Ascending aorta (tissue), 2 donors: ENCODE measurements at places on chromosomes 5 and 9.

DNA sequence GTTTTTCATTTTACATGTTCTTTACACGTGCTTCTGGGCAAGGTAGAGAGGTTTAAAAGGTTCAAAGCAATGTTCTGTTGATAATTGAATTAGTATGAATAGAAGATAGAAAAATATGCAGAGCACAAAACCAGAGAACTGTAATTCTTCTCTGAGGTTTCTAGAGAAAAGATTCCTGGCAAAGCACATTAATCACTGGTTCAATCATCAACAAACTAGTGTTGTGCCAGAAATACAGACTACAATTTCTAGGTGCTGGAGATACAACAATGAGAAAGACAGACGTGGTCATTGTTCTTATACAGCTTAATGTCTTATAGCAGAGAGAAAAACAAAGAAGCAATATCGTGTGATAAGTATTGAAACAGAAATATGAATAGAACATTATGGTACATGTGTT lies 25.5 kb downstream of the MEGF9 start:
- no peaks in the 10 kb centered on the region for H3K36me3 ChIP-seq
- no peaks in the 10 kb centered on the region for H3K27me3 ChIP-seq
- no peak overlapping the region for H3K27ac ChIP-seq
- H3K4me1 ChIP-seq, result no peaks in the 10 kb centered on the region
- no peak overlapping the region for H3K4me3 ChIP-seq

- peak; percentile 91 for DNase-seq
- peaks cover 39% of the 10 kb centered on the region for H3K4me1 ChIP-seq
- no peaks in the 10 kb centered on the region for H3K27me3 ChIP-seq
- H3K27ac ChIP-seq, result peak overlapping the region; percentile 94
- peaks cover 10% of the 10 kb centered on the region for H3K36me3 ChIP-seq
These were observed 74.9 kb upstream of the NIPAL4 start for GRCh38 chr5:157384971-157385709.

- no peak overlapping the region for H3K4me3 ChIP-seq
- H3K36me3 ChIP-seq, result no peaks in the 10 kb centered on the region
- H3K27ac ChIP-seq, result no peak overlapping the region
These were observed 694.5 kb downstream of the CDH9 start for GRCh38 chr5:26343801-26344325.

DNA sequence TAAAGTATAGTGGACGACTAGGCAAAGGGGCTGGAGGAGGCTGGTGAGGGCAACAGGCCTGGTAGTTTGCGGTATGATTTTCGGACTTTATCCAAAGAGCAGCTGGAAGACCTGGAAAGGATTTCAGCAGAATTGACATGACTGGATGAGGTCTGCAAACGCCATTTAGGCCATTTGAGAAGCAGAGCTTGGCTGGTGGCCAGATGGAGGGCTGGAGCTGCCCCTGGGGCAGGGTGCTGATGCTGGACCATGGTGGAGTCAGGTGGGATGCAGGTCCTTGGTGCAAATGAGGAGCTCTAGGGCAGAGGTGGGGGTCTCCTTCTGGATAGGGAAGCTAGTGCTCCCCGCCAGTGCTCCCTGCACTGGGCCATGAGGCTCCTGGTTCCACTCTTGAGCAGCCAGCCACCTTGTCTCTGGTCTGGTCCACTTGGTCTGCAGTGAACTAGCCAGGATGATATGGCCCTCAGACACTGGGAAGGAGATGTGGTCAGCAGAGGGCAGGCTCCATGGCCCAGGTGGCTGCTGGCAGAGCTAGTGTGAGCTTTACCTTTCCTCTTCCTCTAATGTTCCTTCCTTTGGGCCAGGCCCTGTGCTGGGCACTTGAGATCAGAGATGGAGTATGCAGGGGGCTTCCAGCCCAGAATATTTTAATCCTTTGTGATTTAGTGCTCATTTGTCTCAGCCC lies 31.4 kb downstream of the COL27A1 start:
- no peak for DNase-seq
- no peak overlapping the region for H3K27ac ChIP-seq
- H3K4me1 ChIP-seq, result peaks cover 5% of the 10 kb centered on the region
- no peaks in the 10 kb centered on the region for H3K27me3 ChIP-seq
- no peak overlapping the region for H3K4me3 ChIP-seq

- no peak overlapping the region for H3K27ac ChIP-seq
- H3K27me3 ChIP-seq, result no peaks in the 10 kb centered on the region
- DNase-seq, result no peak
- no peaks in the 10 kb centered on the region for H3K36me3 ChIP-seq
- no peak overlapping the region for H3K4me3 ChIP-seq
These were observed 243.1 kb upstream of the PANK3 start for GRCh38 chr5:168822248-168822744.

- H3K27me3 ChIP-seq, result no peaks in the 10 kb centered on the region
- no peak overlapping the region for H3K4me3 ChIP-seq
- no peaks in the 10 kb centered on the region for H3K36me3 ChIP-seq
These were observed 293.6 kb downstream of the FER start for GRCh38 chr5:109041317-109041716.

DNA sequence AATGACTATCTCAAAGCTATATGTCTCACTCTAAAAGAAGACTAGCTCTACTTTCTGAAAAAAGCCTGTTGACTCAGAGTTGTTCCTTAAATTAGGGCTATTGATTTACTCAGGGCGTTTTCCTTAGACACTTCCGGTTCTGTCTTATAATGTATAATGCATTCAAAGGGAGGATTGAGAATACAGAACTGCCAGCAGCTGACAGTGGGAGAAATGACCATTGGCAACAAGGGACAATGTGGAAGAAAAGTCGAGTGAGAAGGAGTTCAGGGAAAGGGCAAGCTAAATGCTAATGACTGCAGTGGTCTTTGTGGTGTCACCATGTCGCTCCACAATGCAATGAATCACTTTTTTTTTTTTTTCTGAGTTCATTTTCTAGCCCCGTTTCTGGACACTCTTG lies 65.7 kb upstream of the ANKH start:
- no peak for DNase-seq
- peak overlapping the region; percentile 22 for H3K27ac ChIP-seq
- H3K4me3 ChIP-seq, result no peak overlapping the region
- no peaks in the 10 kb centered on the region for H3K36me3 ChIP-seq
- H3K4me1 ChIP-seq, result no peaks in the 10 kb centered on the region

- H3K36me3 ChIP-seq, result no peaks in the 10 kb centered on the region
- H3K4me1 ChIP-seq, result no peaks in the 10 kb centered on the region
- DNase-seq, result no peak
- H3K27me3 ChIP-seq, result no peaks in the 10 kb centered on the region
- H3K27ac ChIP-seq, result no peak overlapping the region
These were observed 35.3 kb upstream of the KCNV2 start for GRCh38 chr9:2681981-2682380.

DNA sequence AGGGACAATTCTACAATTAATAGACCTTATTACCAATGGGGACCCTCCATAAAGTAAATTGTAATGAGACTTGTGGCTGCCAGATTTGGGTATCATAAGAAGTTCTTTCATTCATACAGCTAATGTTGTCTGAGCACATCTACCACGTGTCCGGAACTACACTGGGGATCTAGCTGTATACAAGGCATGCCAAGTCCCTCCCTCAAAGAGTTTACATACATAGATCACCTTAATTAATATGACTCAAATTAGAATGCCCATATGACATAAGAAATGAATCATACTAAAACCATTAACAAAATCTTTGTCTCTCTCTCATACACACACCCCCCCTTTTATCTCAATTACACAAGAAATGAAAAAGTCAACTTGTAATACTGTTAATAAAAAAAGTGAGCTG lies 18.0 kb upstream of the NR4A3 start:
- no peaks in the 10 kb centered on the region for H3K27me3 ChIP-seq
- H3K36me3 ChIP-seq, result no peaks in the 10 kb centered on the region
- no peak for DNase-seq
- no peak overlapping the region for H3K4me3 ChIP-seq
- no peak overlapping the region for H3K27ac ChIP-seq
- H3K4me1 ChIP-seq, result no peaks in the 10 kb centered on the region
